ENCODE measurements at places on chromosomes 4 and X. TPM values are rescaled to one million over a fixed set of nuclear protein-coding genes. Genes with fewer than 3 reads are reported as not detected.

DNA sequence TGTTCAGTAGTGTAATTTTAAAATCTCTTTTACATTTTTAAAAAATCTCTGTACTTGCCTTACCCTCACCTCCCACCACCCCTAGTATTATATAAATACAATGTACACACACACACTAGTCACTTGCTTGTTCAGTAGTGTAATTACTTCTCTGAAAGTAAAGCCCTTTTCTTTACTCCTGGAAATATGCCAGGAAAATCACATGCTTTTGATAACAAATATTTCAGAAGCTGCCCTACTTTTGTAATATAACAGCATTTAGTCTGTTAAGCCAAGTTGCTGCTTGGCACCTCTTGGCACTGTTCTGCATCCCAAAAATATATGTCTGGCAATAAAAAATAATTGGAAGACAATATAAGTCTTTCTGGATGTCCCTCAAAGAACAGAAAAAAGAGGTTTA lies 172.8 kb upstream of the APOOL start:
- no peak for DNase-seq

The TIGD2 gene
- not detected for total RNA-seq

The MAML3 gene
- 16.8 TPM for total RNA-seq

The SORCS2 gene
- total RNA-seq, result under 0.01 TPM

DNA sequence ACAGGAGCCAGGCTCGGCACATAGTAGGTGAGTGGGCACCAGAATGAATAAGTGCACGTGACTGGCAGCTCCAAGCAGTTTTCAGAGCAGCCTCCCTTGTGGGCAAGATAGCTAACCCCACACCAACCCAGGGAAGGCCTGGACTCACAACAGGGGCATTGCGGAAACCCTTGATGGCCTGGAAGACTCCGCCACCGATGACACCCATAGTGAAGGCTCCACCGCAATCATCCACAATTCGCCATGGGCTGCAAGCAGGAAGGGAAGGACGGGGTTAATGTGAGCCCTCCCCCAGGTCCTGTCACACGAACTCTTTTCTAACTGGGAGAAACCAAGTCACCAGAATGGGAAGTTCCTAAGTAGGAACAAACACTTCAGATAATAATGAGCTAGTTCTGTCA lies 957 bp downstream of the TIMM17B start:
- DNase-seq, result no peak

DNA sequence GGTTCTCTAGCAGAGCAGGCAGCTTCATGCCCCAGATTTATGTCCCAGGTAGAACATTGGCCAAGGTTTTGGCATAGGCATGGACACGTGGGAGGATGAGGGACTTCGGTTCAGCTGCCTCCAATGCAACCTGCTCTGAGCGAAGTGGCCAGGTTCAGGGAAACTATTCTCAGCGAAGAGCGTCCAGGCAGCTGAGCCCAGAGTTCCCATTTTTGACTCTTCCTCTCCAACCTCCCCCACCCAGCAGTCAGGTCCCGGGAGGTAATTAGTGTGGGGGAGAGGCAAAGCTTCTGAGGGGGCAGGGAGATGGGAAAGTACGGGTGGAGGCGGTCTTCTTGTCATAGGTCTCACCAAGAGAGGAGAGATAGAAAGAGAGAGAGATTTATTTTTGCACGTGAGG lies 1.0 kb downstream of the GABRA4 start:
- DNase-seq, result peak; percentile 1

The PHKA2 gene
- 33.0 TPM for total RNA-seq

DNA sequence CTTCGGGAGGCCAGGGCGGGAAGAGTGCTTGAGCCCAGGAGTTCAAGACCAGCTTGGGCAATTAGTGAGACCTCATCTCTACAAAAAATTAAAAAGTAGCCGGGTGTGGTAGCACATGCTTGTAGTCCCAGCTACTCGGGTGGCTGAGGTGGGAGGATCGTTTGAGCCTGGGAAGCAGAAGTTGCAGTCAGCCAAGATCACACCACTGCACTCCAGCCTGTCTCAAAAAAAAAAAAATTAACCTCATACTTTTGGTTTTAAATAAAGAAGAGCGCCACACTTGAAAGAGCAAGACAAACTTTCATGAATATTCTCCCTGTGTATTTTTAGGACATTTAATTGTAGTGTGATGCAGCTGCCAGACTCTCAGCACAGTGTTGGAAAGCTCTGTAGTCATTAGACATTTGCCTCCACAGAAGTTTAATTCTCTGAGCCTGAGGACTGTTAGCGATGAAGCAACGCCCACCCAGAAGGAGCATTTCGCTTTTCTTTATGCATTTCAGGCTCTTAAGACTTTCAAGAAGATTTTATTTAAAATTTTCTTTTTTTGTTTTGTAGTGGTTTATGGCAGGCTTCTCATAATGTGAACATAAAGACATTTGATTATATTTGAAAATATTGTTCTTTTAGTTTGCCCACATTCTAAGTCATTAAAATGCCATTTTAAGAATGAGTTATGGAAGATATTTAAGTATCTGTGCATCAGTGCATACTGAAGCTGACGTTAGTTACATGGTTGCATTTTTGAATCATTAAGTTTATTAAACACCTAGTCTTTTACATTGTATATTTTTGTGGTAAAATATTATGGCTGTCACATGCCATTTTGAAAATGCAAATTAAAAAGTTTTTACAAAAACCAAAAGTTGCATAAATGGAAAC lies 45.8 kb downstream of the DCLK2 start:
- no peak for DNase-seq

DNA sequence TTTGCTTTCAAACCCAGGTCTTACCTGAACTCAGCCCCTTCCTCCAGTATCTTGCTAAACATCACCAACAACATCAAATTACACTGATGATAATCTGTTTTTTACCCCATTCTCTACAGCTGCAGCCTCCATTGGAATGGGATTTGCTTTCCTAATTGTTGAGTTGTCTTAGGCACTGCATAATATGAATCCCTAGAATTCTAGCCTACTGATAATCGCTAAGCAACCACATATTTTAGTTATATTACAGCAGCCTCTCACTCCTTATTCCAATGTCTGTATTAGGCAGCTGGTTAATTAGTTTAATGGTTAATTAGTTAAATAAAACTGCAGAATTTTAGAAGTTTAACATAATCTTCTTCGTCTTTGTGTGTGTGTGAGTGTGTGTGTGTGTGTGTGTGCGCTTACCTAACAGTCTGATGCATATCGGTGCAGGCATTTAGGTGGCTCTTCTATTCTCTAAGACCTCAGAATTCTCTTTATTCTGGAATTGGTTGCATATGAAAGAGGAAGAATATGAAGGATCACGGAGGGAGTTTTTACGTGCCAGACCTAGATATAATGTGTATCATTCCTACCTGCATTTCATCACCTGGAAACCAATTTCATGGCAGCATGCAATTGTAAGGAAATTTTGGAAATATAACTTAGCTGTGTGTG lies 5.3 kb upstream of the COMMD8 start:
- DNase-seq, result no peak

The S100G gene
- total RNA-seq, result not detected

The JCHAIN gene
- 5.5 TPM for total RNA-seq

DNA sequence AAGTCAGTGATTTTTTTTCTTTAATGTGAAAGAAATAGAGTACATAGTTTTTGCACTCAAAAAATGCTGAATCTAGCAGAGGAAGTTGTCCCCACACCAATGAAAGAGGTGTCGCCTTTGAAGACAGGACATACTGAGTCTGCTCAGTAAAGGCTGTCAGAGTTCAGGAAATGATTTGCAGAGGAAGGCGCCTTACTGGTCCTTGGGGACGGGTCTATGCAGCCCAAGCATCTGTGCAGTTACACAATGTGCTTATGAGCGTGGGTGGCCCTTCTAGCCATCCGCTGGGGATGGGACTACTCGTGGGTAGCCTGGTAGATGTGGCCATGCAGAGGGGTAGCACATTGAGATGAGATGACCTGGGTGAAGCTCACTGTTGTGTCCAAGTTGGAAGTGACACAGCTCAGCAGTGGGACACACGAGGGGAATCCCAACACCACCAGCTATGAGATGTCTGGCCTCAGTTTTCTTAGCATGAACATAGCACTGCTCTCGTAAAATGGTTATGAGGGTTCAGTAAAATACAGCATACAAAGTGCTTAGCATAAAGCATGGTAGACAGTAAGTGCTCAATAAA lies 116.5 kb upstream of the RBPJ start:
- DNase-seq, result peak; percentile 24

DNA sequence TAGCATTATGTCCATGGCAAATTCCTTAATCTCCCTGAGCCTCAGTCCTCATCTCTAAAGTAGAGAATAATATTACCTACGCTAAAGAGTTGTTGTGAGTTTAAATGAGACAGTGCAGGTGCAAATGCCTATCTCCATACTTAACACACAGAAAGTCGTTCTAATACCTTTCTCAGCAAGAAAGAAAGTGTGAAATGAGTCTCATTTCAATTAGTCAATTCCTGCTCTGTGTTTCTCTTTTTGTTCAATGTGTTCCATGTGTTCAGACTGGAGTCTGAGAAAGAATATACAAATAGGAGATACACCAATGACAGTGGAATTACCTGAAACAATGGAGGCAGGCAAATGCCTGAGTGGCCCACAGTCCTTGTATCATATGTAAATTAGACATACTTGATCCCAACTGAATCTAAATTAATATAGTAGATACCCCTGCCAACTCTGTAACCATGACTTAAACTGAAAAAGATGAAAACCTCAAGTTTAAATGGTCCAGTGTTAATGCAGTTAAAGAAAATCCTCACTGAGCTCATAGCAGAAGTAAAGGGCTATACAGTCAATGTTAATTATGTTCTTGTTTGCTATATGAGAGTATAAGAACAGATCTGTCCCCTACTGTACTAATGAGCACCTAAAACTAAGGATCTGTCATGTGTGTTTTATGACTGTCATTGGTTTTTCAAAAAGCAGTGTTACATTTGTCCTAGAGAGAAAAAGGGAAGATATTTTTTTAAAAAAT lies 68.2 kb downstream of the GPC3 start:
- DNase-seq, result no peak

DNA sequence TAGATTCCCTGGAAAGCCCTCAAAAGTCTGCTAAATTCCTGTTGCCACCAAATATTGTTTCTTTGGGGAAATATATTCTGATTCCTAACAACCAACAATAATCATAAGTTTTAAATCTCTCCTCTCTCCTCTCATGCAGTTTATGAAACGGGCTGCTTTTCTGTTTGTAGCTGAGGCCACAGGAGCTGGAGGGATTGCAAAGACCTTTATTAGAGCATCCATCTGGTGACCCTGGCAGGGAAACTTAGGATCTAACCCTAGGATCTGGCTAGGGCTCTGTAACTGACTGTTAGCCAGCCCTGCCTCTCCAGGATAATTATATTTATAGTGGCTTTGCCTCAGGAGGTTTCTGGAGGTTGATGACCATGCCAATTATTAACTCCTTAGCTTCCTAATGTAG lies 56.9 kb downstream of the SMAD1 start:
- DNase-seq, result no peak

GRCh38 chr4:117949621-117950020 lies 84.7 kb upstream of the NDST3 start:
- DNase-seq, result no peak

Measured in stomach (tissue), 19 donors.